ENCODE measurements at places on chromosomes 6 and 20. TPM values are rescaled to one million over a fixed set of nuclear protein-coding genes. Genes with fewer than 3 reads are reported as not detected.

TINAG gene
- not detected for total RNA-seq

COL21A1 gene
- 0.11 TPM for total RNA-seq

PSORS1C1 gene
- 7.4 TPM for total RNA-seq

SLC22A7 gene
- total RNA-seq: not detected

Data from foreskin keratinocyte (primary cell).